ENCODE measurements at places on chromosomes 12 and 14.

GRCh38 chr12:48956279-48957140 is 777 bp downstream of the ARF3 start:
- peak; percentile 94 for DNase-seq

GRCh38 chr14:21703357-21704326 is 30.0 kb upstream of the OR4E1 start:
- no peak for DNase-seq

- DNase-seq: no peak
Observed at GRCh38 chr12:14824012-14824634, 10.1 kb upstream of the SMCO3 start.

DNA sequence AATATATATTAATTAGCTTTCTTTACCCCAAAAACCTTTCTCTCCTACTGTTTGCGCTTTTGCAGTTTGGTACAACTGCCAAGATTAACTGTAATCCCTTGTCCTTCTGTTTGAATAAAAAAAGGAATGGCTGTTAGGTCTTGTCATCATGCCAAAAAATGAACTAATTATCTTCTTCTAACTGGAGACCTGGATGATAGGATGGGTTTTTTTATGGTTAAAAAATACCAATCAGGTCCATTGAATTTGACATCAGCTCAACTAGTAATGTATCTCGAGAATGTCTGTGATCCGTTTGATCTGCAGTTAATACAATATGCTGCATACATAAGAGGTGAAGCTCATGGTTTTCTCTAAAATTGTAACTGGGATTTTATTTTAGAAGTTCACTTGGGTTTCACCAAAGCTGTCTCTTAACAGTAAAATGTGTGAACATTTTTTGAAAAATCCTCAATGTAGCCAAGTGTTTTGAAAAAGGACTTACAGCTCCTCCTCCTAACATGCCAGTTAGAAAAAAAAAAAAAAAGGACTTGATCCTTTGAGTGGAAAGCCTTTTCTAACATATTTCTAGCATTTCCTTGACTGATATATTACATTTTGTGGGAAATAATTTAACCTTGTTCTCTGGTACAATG is 96.8 kb downstream of the SRGAP1 start:
- DNase-seq: no peak

- DNase-seq: no peak
Observed at GRCh38 chr14:82766996-82767395, 1233.3 kb upstream of the SEL1L start.

DNA sequence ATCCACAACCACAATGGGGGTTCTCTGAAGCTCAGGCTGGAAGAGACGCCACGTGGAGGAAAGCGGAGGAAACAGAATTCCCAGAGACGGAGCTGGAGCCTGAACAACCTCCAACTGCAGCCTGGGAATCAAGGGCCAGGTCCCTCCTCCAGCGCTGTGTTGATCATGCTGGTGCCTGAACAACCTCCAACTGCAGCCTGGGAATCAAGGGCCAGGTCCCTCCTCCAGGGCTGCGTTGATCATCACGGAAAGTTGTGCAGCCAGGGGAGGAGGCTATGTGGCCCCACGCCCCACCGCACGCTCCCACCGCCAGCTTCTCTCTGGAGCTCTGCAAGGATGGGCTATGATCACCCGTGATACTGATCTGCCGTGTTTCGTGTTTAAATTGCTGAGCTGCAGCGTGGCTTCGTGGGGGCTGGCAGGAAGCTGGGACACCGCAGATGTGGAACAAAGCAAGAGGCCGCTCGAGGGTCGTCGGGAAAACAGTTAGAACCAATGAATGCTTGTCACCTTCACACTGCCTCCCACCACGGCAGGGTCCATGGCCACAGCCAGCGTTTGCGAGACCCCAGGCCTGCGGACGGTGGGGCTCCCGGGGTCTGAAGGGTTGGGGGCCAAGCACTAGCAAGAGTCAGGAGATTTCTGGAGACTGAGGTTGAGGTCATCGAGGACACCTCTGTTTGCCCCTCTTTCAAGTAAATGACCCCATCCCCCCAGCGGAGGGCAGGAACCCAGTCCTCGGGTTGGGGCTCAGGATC is 51.8 kb upstream of the FBRSL1 start:
- no peak for DNase-seq

DNA sequence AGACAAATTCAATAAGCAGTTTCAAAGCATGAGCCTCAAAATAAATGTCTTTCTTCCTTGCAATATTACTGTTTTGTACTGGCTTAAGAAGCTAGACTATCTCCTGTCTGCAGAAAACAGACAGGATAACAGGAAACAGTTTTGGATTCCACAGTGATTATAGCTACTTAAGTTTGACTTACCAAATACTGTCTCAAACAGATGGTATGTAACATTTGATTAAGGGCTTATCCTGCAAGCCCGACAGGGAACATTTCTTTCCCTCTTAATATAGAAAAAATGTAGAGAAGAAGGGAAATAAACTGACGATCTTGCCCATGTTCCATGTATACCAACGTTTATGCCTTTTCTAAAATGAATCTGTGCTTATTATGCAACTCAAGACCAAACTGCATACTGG is 179.9 kb upstream of the EEA1 start:
- no peak for DNase-seq

- DNase-seq: no peak
Observed at GRCh38 chr12:84842406-84843013, 70.1 kb downstream of the SLC6A15 start.

GRCh38 chr12:131367983-131368667 is 342.8 kb upstream of the SFSWAP start:
- DNase-seq: no peak

DNA sequence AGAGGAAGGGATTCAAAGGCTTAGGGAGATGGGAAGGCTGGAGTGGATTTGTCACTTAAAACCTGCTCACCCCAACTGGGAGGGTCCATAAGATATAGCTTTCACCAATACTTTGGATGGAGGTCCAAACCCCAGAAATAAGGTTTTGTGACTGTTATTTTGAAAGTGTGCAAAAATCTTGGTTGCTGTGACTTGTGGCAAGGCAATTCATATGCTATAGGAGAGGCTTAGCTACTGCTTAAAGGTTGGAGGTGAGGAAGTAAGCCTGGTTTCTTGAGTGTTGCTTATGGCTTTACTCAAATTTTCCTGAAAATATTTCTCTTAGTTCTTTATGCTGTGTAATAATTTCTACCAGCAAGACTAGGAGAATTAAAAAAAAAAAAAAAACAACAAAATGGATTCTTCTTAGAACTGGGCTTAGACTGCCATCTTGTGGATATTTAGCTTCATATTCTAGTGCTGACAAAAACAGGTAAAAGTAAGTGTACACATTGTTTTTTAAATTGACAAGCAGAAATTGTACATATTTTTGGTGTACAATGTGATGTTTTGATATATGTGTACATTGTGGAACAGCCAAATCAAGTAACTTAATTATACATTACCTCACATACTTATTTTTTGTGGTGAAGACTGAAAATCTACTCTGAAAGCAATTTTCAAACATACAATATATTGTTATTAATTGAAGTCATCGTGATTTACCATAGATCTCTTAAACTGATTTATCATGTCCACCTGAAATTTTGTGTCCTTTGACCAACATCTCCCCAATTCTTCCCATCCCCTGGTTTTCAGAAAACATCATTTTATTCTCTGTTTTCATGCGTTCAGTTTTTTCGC is 23.0 kb downstream of the PDE6H start:
- DNase-seq: no peak

- DNase-seq: no peak
Observed at GRCh38 chr12:109294286-109294796, 14.7 kb downstream of the FOXN4 start.

- DNase-seq: no peak
Observed at GRCh38 chr12:8644345-8645248, 18.0 kb downstream of the MFAP5 start.

GRCh38 chr14:55838529-55839052 is 258.6 kb downstream of the KTN1 start:
- DNase-seq: no peak

DNA sequence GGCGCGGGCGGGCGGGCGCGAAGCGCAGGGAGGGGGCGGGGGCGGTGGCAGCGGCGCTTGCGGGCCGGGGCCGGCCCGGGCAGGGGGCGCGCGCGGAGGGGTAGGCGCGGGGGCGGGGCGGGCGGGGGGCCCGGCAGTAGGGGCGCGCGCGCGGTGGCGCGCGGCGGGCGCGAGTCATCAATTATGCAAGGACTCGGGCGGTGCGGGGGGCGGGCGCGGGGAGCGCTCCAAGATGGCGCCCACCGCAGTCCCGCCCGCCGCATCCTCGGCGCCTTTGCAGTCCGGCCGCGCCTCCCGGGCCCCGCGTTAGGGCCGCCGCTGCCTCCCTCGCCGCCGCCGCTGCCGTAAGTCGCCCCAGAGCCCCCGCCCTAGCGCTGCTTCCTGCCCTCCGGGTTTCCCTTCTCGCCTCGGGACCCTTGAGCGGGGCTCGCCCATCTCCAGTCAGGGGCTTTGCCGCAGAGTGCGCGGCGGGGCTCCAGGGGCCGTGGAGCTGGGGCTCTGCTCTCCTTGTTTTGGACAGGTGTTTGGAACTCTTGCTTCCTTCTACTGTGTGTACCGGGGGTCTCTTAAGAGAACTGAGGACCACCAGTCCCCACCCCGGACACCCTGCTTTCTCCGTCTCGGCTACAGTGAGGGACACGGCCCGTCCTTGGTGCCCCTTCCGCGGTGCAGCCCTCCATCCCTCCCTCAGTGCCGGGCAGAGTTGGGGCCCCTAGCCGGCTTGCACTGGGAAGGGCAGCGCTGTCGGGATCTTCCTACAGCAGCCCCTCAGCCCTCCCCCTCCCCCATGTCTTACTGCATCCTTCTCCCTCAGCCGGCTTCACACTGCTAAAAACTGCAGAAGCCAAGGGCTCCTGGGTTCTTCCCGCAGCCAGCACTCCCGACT is at the start of gene SCN8A:
SCN8A (plus strand) TSS at position 218 of the 886 bp plus-strand sequence. CDS start 71,585 bp downstream, outside the sequence.
- DNase-seq: no peak

- no peak for DNase-seq
Observed at GRCh38 chr12:113276946-113277500, 55.8 kb downstream of the TPCN1 start.

DNA sequence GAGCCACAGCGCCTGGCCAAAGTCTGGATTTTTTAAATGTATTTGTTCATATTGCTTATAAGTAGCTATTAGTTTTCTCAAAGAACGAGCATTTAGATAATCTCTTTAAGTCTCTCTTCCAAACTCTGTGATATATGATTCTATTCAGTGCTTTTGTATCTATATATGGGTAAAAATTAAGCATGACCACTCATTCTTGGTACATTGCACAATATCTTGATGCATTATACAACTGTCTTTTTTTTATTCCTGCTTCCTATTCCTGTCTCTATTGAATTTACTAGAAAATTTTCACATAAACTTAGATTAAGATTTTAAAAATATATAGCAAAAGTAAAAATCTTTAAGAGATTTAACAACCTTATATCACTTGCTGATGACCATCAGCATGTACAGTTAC is 29.1 kb downstream of the SOCS2 start:
- no peak for DNase-seq

DNA sequence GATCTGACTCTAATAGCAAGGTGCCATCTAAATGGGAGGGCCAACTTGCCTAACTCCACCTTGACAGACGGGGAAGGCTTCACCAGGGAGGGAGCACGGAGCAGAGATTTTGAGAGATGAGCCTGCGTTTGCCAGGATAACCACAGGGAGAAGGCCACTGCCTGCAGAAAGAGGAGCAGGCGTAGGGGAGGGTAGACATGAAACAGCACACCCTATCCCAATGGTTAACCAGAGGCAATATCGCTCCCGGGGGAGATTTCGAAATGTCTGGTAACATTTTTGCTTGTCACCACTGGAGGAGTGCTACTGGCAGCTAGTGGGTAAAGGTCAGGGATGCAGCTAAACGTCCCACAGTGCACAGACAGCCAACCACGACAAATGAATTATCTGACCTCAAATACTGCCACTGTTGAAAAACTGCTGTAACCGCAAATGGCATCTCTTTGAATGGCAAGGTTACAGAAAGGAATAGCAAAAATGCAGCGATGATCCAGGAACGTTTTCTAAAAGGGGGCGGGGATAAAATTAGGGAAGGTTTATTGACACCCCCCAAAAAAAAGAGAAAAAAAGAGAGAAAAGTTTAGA is 126.0 kb upstream of the ATF7IP start:
- no peak for DNase-seq

- DNase-seq: no peak
Observed at GRCh38 chr14:51019089-51019488, 74.8 kb upstream of the PYGL start.

- DNase-seq: peak; percentile 36
Observed at GRCh38 chr12:5785601-5786000, 159.5 kb downstream of the ANO2 start.

GRCh38 chr12:21337453-21337852 is 2.7 kb upstream of the SLCO1A2 start:
- no peak for DNase-seq

DNA sequence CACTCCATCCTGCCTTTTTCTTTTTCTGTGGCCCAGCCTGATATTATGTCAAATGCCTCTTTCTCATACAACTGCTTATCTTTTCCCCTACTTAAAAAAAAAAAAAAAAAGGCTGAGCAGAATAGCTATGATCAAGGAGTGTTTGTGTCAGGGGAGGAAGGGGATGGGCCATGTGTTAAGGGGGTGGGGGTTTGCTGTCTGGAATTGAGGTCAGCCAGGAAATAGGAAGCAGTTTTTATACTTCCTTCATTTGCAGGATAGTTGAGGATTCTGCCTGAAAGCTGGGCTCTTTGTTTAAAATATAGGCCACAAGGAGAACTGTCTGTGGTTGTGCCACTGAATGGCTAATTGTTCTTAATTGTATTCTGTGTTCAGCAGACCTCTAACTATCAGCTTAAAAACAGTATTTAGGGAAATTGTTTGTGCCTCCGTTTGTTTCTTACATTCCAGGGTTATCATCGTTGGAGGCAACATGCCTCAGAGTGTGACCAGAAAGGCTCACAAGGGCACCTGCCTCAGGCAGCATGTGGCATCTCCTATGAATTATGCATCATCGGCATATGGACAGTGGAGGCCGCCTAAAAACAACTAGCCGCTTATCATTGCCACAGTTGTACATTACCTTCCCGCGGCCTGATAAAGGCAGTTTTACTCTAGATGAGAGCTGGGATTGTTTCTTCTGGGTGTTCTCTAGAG is 96.0 kb downstream of the SRGAP1 start:
- DNase-seq: no peak

DNA sequence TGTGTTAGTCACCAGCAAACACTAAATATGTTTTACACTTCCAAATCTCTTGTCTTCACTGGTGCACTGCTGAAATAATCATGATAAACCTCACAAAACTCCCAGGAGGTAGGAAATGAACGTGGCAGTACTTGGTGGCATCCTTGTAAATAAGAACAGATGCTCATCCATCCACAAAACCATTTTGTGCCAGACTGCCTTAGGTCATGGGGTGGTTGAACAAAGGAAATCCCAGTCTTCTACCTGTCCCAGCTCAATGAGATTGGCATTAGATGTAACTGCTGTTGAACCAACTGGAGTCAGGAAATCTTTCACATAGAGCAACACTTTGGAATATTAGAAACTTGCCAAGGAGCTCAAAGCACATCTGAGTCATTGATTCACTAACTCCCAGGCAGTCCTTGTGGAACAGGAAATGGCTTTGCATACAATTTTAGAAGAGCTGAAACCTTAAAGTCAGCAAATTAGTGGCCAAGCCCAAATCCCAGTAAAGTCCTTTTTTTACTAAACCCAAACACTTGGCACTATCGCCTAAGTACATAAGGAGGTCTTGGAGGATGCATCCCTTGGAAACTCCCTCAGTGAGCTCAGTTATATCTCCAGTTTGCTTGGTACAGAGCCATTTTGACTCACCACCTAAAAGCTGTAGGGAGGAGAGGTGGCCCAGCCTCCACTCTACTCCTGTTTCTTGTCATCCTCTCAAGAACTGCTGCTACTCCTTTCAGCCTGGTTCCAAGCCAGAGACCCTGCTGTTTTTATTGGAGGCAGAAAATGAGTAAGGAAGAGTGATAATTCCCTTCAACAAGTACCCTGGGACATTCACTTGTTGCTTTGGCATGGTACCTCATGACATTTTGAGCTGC is 208.0 kb downstream of the NOVA1 start:
- no peak for DNase-seq
